B cell (primary cell): ENCODE measurements at places on chromosomes 12 and 14. TPM values are rescaled to one million over a fixed set of nuclear protein-coding genes. Genes with fewer than 3 reads are reported as not detected.

DNA sequence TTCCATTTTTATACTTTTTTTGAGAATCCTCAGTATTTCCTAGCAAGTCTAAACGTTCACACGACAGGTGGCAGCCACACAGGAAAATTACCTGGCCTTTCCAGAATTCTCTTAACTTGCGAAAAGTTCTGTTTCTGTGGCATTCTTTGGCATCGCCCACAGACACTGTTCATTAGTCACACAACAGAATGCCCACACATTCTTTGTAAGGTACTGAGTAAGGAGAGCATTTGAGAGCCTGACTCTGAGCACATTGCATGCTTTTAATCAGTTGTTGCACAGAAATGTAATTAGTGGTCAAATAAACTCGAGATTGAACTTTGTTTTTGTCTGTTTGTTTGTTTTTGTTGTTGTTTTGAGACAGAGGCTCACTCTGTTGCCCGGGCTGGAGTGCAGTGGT lies 52.4 kb downstream of the LMNTD1 start:
- DNase-seq = no peak

- DNase-seq = peak; percentile 75
These were observed 14.1 kb upstream of the TMEM119 start for GRCh38 chr12:108611884-108612415.

GRCh38 chr12:46944088-46944487 lies 118.3 kb upstream of the SLC38A4 start:
- no peak for DNase-seq

DNA sequence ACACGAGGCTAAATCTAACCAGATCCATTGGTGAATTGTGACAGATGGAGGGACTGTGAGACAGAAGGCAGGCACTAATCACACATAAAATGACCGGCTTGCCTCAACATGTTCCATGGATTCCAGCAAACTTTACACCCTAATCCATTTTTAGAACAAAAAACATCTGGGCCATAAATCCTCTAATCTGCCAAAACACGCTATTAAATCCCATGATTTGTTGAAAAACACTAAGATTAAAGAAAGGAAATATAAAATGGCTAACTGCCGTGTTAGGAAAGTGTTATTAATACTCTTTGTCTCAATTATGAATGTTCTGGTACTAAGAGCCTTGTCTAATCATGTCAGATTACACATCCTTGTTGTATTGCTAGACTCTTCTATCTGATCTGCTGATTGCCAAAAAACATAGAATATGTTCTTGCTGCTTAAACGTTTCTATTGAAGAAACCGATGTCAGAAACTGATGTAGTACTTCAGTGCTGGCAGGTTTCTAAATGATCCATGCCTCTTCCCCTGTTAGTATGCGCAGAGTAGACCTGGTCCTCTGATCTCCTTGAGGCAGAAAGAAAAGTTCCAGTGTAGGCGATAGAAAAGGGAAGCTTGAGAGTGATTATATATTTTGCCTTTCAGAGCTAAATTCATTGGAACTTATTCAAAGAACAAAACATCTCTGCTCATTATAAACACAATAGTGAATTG lies 384.9 kb downstream of the SOX5 start:
- no peak for DNase-seq

DNA sequence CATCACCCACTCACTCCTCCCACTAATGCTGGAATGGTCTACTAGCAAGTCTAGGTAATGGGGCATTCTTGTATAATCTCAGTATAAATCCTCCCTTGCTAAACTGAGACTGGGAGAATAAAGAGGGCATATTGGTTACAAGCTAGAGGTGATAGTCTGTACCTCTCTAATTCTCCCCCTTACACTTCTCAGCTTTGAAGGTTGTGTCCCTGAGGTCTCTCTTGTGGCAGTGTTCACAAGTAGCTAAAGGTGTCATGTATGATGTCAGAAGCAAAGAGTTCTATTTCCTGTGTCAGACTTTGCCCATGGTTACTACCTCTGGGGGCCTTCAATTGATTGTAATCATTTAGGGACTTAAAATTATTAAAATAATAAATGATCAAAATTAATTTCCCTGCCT lies 26.6 kb upstream of the CCDC196 start:
- DNase-seq = no peak

DNA sequence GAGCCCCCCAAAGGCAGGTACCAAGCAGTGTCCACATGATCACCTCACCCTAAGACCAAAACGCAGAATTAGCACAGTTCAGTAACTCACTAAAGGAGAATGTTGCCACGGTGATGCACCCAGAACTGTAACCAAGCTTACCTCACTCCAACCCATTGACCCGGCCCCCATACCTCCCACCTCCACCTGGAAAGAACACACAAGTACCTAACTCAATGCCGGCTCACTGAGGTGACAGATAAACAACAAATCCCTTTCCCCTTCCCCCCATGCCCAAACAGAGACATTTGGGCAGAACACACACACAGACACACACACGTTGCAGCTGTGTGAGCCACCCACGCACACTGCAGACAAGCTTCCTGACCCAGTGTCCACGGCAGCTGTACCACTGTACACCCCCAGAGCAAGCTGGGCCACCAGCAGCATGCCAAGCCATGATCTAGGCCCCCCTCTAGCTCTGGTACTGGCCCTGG lies 1.3 kb downstream of the RAPGEF3 start:
- DNase-seq = no peak

DNA sequence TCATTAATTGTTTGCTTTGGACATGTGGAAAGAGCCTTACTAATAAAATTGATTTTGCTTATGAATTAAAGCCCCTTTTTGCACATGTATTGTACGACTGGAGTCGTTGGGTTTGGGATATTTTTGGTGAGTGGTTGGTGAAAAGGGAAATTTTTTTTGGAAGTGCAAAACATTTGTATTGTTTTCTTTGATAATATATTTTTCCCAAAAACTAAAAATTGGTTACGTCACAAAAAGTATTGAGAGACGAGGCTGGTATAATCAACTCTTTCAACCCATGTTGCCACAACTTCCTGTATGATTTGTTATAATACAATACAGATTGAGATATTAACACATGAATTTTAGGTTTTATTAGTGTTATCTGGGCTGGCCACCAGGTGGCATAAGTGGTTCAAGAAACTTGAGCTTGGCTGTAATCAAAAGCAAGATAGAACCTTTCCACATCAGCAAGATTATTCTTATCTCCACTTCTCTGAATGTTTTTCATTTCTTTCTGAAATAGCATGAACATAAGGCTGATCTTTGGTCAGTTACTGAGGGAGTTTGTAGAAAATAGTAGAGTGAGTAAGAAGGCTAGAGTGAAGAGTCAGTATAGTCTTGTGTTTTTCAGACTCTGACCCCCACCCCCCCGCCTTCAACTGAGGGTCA lies 8.7 kb downstream of the NGDN start:
- peak; percentile 79 for DNase-seq

DNA sequence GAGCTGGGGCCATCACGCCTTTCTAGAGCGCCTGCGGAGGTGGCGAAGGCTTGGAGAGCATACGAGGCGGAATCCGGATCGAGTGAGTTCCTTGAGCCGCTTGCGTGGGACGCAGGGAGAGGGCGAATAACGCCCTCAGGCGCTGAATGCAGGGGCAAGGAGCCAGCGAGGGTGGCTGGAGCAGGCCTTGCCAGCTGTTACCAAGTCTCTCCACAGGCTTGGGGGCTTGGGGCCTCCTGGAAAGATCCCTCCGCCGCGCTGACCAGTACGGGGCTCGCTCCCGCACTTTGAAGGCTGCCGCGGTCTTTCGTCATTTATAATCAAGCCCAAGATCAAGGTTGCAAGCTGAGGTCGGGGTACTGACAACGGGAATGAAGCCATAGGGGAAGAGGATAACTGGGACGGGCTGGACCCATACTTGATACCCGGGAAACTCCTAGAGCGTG lies 1.2 kb downstream of the FLRT2 start:
- no peak for DNase-seq

DNA sequence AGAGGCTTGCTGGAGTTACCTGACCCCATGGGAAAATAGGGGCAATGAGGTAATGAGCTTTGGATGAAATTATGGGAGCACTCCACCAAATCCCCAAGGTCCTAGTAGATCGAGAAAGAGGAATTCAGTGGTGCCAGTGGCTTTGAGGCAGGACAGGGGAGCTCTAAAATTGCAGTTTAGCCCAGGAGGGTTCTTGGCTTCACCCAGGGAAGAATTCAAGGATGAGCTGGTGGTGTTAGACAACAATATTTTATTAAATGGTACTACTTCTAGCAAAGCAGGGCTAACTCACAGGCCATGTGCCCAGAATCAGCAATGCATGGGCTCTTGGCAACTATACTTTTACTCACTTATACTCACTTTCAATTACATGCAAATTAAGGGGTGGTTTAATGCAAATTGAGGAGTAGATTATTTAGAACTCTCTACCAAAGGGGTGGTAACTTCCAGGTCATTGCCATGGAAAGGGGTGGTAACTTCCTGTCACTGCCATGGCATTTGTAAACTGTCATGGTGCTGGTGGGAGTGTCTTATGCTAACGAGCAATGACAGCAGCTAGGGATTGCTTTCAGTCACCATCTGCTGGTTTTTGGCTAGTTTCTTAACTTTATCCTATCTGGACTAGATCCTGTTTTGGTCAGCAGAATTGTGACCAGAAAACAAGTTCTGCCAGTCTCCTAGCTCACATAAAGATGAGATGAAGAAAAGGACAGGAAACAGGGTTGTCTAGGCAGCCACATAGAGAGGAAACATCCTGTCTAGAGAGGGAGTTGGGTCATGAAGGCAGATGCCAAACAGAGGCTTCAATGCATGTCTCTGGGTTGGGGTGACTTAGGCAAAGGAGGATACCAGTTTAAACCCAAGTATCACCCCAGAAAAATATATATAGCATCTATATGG lies 64.7 kb downstream of the ZNF641 start:
- no peak for DNase-seq

DNA sequence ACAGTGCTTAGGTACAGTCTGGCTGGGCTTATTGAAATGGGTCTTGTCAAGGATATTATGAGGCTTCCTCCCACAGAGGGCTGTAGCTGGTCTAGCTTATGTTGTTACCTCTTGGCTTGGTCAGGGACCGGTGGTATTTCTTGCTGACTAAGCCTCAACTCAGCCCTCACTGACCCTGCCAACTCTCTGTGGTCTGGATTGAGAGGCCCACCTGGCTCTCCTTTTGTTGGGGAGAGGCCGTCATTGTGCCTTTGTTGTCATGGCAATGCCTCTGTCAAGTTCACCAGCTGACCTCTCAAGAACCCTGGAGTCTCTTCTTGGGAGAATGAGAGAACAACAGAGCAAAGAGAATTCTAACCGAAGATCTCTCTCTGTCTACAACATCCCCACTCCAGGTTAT lies 245.6 kb upstream of the NPAS3 start:
- no peak for DNase-seq

DNA sequence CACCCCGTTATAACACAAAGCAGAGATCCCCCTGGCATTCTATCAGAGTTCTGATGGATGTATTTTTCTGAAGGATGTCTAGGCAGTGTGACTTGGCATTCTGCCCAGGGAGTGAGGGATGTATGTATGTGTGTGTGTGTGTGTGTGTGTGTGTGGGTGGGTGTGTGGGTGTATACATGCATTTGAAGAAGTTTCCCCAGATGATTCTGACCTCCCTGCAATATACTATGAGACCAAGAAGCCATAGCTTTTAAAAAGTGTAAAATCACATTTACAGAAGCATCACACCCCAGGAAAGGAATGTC lies 59.7 kb upstream of the NAP1L1 start:
- peak; percentile 31 for DNase-seq

- DNase-seq = no peak
These were observed 1.5 kb upstream of the NXPH4 start for GRCh38 chr12:57215065-57215464.

- DNase-seq = no peak
These were observed 51.2 kb downstream of the SLC2A13 start for GRCh38 chr12:40054555-40055227.

DNA sequence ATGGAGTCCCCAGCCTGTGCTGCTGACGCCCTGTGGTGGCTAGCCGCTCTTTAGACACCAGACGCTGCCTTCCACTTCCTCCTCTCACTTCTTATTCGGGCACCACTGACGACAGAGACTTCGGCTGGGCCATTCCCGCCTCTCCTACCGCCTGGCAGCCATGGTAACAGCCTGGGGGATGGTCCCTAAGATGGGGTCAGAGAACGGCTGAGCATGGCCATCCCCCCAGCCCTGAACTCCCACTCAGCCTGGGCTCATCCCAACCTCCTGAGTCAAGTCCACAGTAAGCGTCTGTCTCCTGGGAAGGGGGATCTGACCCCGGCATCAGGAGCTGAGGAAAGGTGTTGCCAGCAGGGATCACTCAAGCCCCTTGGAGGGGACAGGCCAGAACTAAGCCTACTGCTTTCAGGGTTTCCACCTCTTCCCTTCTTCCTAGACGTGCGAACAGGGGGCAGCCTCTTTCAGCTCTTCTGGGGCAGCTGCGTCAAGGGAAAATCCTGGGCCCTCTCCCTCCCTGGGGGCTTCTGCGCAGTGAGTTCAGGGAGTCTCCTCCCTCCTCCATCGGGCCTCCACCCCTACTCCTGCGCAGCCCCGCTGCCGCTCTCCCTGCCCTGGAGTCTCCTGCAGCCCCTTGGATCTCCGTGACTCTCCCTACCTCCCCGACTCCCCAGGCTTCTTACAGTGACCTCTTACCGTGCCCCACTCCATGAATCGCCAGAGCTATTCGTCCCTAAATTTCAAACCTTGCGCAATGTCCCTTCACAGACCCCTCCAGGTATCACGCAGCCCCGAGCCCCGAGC lies 643 bp upstream of the TAMALIN start:
- peak; percentile 93 for DNase-seq

- peak; percentile 50 for DNase-seq
These were observed 66.2 kb upstream of the PTGR2 start for GRCh38 chr14:73785336-73785833.

- no peak for DNase-seq
These were observed 22.0 kb downstream of the GSTZ1 start for GRCh38 chr14:77342726-77343397.

DNA sequence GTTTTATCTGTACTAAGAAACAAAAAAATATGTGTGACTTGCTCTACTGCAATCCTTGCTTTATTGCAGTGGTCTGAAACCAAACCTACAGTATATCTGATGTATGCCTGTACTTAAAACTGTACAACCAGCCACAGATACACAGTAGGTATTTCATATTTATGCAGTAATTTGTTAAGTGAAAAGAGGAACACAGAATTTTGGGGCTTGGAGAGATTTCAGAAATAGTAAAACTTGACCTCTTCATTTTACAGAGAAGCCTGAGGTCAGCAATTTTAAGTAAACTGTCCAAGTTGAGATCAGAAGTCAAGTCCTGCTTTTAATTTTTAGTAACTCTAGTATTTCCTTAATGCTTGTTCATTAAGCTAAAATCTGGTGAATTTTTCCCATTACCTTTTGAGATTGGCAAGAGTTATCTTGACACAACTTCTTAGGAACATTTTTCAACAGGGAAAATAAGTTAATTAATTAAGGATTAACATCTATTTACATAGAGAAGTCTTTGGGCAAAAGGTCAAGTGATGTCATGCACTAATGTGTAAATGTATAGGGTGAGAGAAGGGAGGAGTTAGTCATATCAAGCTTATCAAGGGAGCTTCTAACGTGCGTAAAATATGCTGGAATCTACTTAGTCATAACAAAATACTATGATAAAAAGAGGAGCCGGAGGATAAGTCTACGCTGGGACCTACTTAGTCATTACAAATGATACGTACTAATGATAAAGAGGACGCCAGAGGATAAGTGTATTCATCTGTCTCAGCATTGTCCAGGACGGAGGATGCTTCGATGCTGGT lies 66.0 kb upstream of the GTF2A1 start:
- DNase-seq = no peak

GALNT16 gene
- total RNA-seq = 3.3 and 3.4 TPM in 2 replicates

PPP1R1A gene
- not detected in 2 replicates for total RNA-seq

C1QL4 gene
- total RNA-seq = not detected in 2 replicates

TAS2R9 gene
- total RNA-seq = not detected in 2 replicates

OTX2 gene
- total RNA-seq = not detected in 2 replicates

ETNK1 gene
- total RNA-seq = 91.8 and 106 TPM in 2 replicates

E2F7 gene
- 0.29 and 0.42 TPM in 2 replicates for total RNA-seq

DHRS2 gene
- total RNA-seq = not detected in 2 replicates

SERPINA10 gene
- not detected in 2 replicates for total RNA-seq

IL23A gene
- 18.5 and 20.5 TPM in 2 replicates for total RNA-seq
